Left renal cortex interstitium (tissue), 4 donors: ENCODE measurements at places on chromosomes 5 and 9. TPM values are rescaled to one million over a fixed set of nuclear protein-coding genes. Genes with fewer than 3 reads are reported as not detected.
A peak's percentile ranks its signal among the peaks of the same experiment; 100 is the strongest.

Gene SYK
- polyA plus RNA-seq, result 32.3 TPM

DNA sequence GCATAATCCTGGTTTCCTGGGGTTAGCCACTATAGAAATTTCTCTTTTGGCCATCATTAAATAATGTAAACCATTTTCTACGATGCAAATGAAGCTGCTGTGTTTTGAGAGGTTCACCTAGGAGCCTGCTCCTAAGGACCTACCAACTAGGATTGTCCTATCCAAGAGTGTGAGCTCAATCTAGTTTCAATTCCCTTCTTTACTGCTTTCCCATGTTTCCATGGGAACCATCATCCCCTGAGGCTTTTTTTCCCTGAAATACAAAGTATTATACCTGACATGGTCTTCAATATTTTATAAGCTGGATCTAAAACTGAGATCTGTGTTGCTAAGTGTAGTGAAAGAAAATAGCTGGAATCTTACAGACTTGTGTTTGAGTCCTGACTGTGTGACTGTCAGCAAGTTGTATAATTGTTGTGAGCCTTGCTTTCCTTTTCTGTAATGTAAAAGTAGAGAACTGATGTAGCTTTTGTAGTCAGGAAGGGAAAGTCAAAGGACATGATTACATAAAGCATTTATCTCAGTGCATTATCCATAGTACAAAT, 453.2 kb downstream of the PRR16 start:
- DNase-seq, result no peak

- no peak for DNase-seq
These were observed 358.2 kb downstream of the HTR1A start for GRCh38 chr5:63603996-63604395.

- DNase-seq, result no peak
These were observed 4.2 kb downstream of the DHX29 start for GRCh38 chr5:55303238-55303690.

DNA sequence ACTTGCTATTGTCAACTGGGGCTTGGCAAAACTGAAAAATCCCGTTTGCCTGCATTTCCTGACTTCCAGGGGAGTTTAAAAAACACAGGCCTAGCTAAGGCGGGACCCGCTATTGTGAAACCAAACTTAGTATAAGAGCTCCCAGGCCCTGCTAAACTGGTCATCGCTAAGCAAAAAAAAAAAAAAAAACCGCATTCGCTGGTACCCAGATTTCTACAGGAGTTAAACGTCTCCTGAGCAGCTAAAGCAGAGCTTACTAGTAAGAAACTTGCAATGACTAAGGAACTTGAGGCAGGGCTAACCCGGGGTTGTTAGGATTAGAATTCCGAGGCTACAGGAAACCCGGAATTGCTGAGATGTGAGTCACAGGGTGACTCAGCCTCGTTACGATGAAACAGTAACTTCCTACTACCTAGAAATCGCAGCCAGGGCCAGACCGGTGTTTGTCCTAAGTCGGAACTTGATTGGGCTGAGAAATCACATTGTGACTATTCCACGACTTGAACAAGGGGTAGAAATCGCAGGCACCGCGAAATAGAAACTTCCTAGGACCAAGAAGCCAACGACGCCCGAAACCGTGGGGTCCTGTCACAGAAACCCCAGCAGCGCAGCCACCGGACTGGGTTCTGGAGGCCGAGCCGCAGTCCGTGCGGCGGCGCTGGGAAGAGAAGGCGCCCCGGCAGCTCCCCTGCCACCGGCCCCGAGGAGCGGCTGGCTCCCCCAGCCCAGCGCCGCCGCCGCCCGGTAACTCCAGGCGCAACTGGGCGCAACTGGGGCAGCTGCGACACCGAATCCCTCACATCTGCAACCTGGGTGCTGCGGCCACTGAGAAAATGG, 89.4 kb downstream of the ANXA2R start:
- peak; percentile 55 for DNase-seq

Gene SPATA31E1
- polyA plus RNA-seq, result not detected

DNA sequence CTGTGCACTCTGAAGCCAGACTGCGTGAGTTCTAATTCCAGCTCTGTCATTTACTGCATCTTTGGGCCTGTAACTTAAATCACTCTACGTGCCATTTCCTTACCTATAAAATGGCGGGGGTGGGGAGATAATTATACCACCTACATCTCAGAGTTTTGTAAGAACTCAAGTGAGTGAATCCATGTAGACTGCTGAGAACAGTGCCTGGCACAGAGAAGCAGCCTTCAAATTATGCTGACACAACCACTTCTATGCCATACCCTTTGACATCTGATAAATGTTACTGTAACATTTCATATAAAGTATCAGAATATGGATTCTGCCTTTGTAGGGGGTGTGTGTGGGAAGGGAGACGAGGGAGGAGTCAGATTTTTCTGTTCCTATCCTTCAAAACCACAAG, 27.7 kb downstream of the ELAVL2 start:
- no peak for DNase-seq

GRCh38 chr9:136441681-136442245, 2.1 kb upstream of the INPP5E start:
- DNase-seq, result no peak

DNA sequence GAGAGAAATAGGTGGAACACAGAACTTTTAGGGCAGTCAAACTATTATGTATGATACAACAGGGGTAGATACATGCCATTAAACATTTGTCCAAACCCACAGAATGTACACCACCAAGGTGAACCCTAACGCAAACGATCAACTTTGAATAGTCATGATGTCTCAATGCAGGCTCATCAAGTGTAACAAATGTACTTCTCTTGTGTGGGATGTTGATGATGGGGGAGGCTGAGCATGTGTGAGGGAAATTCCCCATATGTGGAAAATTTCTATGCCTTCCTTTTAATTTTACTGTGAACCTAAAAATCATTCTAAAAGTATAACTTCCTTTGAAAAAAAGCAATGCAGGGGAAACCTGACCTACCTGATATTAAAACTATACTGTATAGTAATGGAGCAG, 201.4 kb upstream of the RASEF start:
- no peak for DNase-seq

Gene EIF4EBP3
- polyA plus RNA-seq, result 10.5 TPM

Gene LIFR
- 77.2 TPM for polyA plus RNA-seq

Gene NDUFA8
- polyA plus RNA-seq, result 74.3 TPM

Gene SPAG8
- polyA plus RNA-seq, result 9.5 TPM

Gene KIF24
- polyA plus RNA-seq, result 7.3 TPM

DNA sequence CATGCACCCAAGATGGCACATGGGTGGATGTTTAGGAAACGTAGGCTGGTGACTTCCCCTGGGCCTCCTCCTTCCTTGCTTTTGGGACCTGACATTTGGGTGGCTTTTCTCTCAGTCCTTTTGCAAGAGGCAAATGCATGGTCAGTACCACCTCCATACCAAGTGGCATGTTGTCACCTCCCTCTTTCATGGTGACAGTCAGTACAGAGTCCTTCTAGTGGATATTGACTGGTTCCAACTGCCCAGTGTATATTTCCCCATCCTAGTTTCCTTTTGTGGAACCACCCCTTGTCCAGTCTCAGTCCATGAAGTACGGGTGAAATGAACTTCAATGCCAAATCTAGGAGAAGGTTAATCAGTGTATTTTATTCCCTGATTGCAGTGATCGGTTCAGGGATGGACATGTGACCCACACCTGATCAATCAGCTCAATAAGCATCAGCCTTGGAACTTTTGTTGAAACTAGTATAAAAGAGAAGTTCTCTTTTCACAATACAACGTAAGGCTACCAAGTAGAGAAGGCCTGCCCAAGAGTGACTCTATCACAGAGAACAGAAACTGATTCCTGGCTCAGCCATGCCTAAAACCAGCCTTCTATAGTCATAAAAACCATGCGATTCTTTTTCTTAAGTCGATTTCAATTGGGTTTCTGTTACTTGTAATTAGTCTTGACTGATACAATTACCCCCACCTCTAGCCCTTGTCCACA, 143.4 kb upstream of the KLF9 start:
- DNase-seq, result no peak

GRCh38 chr5:83133797-83134196, 56.5 kb downstream of the XRCC4 start:
- DNase-seq, result no peak

DNA sequence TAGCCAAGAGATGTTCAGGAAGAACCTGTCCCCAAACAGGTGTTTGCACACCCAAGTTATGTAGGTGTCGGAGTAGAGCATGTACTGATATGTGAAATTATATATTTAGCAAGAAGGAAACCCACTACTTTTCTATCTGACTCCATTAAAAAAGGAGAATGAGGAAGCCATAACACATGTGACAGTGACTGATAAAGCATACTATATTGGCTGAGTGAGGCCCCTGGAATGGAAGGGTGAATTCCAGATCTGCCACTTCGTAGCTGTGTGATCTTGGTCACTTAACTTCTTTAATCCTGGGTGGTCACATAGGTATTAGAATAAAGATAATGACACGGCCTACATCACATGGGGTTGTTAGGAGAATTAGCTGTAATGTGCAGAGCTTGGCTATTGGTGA, 116.0 kb upstream of the MAN2A1 start:
- DNase-seq, result no peak

Gene STK32A
- polyA plus RNA-seq, result 12.3 TPM

Gene PCDHGA12
- 1.5 TPM for polyA plus RNA-seq

- no peak for DNase-seq
These were observed 256.8 kb upstream of the IRX4 start for GRCh38 chr5:2139478-2139877.

Gene SH3RF2
- polyA plus RNA-seq, result 7.7 TPM

GRCh38 chr5:174491265-174491664, 233.1 kb upstream of the MSX2 start:
- DNase-seq, result no peak
